Stimulated activated CD4-positive, alpha-beta T cell treated with anti-CD3 and anti-CD28 coated beads, Interleukin-4, amount 100 ng/mL, for 24 hours (primary cell): ENCODE measurements at places on chromosomes 6 and 20.

DNA sequence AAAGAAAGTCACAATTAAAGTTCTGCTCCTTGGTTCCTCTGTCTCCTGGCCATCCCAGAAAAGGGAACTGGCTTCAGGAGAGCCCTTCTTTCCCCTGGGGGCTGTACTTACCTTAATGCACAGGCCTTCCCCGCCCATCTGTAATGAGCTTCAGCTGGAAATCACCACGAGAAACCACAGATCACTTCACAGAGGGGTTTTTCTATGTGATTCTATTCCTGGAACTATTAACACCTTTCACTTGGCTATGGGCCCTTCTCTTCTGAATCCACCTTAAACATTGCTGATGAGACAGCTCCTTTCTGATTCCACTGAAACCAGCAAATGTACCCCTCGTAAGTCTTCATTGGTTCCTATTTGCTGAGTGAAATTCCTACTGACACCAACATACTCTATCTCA, 80.7 kb downstream of the FOXF2 start:
- DNase-seq = no peak

- DNase-seq = no peak
These were observed 203.9 kb downstream of the TBXT start for GRCh38 chr6:165963750-165964149.

- no peak for DNase-seq
These were observed 37.6 kb upstream of the XRN2 start for GRCh38 chr20:21265261-21266190.

DNA sequence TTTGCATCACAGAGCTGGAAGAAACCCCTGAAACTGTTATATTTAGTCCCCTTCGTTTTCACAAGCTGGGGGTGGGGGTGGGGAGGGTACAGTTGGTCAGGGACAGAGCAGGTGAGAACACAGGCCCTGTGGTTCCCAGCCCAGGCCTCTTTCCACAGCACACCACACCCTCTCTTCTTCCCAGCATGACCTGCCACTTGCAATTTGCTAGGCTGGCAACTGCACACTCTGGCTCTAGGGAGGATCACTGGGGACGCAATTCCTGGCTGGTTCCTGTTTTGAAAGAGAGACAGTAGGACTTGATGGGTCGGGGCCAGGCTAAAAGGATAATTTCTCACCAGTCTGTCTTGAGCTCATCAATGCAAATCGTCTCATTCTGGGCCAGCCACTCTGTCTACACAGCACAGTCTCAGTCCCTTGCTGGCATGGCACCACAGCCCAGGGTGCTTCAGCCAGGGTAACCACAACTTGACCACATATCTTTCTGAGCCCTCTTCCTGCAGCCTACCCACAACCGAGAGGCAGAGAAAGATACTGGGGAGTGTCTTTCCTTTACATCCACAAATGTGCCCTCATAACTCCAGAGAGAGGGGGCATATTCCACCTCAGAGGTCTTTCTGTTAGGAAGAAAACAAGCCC, 41.7 kb upstream of the EMILIN3 start:
- no peak for DNase-seq

DNA sequence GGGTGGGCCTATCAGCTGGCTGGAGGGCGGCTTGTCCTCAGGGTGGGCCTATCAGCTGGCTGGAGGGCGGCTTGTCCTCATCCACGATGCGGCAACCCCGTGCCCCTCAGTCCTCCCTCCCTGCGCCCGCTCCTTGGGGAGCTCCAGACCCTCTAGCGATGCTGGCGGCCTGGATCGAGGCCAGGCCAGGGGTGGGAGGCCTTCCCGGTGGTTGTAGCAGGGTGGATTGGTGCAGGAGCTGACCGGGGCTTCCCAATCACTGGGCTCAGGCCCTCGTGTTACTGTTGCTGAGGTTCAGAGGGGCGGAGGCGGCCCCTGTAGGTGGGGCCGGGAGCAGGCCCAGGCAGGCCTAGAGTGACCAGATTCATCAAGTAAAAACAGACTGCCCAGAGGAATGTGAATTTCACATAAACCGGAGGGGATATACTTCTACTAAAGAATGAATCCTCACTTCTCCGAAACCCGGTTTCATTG, 8.8 kb downstream of the SLC17A9 start:
- DNase-seq = no peak

- DNase-seq = no peak
These were observed 997.0 kb downstream of the GRIK2 start for GRCh38 chr6:102390541-102390940.

- DNase-seq = no peak
These were observed 24.4 kb upstream of the LY86 start for GRCh38 chr6:6564154-6564553.

DNA sequence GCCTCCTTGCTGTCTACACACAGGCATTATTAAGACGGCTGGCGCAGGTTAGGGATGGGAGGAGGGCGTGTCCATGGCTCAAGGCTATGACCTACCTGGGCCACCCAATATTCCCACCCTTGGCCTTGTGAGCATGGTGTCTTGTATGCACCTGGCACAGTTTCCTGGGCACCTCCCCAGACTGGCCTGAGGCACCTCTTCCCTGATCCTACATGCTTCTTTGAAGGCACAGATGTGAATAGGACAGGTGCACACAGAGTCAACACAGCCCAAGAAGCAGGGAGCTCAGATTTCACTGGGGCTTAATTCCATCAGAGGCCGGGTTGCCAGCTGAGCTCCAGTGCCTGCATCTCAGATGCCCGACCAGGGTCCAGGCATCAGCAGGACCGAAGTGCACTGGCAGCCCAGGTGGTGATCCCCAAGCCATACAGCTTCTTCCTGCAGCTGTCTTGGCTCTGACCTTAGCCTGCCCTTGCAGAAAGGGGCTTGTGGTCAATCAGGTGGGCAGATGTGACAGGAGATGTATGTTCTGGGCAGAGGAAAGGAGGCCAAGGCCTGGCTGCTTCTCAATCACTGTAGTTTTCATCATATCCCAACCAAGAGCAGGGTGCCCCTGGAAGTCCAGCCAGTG, 287.7 kb downstream of the CLIC5 start:
- DNase-seq = no peak

DNA sequence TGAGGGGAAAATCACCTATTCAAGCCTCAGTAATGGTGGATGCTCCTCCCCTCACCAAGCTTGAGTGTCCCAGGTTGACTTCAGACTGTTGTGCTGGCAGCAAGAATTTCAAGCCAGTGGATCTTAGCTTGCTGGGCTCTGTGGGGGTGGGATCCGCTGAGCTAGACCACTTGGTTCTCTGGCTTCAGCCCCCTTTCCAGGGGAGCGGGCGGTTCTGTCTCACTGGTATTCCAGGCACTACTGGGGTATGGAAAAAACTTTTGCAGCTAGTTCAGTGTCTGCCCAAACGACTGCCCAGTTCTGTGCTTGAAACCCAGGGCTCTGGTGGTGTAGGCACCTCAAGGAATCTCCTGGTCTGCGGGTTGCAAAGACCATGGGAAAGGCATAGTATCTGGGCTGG, 42.9 kb upstream of the UFL1 start:
- DNase-seq = no peak
